ENCODE measurements at places on chromosomes 1 and 21.

GRCh38 chr21:31731857-31732596 is at the start of gene SCAF4:
Gene SCAF4 (minus strand): TSS chr21:31732118. CDS start chr21:31731692, 426 bp downstream.
- peak; percentile 91 for DNase-seq

- DNase-seq = no peak
These were observed 47.0 kb upstream of the BCAR3 start for GRCh38 chr1:93728480-93729131.

- DNase-seq = no peak
These were observed 10.7 kb downstream of the SPEN start for GRCh38 chr1:15858069-15858670.

- DNase-seq = no peak
These were observed 29.8 kb downstream of the PKP1 start for GRCh38 chr1:201313086-201313485.

- DNase-seq = no peak
These were observed 1.7 kb downstream of the OSCP1 start for GRCh38 chr1:36448530-36449056.

- no peak for DNase-seq
These were observed 70.7 kb upstream of the DAB1 start for GRCh38 chr1:57494530-57495079.

- no peak for DNase-seq
These were observed 1.5 kb downstream of the TGFB2 start for GRCh38 chr1:218346391-218347204.

DNA sequence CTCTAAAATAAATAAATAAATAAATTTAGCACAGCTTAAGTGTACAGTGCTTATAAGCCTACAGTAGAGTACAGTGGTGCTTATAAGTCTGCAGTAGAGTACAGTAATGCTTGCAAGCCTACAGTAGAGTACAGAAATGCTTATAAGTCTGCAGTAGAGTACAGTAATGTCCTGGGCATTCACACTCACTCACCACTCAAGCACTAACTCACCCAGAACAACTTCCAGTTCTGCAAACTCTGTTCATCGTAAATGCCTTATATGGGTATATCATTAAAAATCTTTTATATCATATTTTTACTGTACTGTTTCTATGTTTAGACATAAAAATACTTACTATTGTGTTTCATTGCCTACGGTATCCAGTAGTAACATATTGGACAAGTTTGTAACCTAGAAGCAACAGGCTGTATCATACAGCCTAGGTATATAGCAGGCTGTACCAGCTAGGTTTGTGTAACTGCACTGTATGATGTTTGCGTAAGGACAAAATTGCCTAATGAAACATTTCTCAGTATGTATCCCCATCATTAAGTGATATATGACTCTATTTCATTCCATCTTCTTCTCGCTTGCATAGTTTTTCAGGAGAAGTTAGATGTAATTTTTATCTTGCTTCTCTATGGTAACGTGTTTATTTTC is 14.0 kb upstream of the S100B start:
- DNase-seq = no peak

DNA sequence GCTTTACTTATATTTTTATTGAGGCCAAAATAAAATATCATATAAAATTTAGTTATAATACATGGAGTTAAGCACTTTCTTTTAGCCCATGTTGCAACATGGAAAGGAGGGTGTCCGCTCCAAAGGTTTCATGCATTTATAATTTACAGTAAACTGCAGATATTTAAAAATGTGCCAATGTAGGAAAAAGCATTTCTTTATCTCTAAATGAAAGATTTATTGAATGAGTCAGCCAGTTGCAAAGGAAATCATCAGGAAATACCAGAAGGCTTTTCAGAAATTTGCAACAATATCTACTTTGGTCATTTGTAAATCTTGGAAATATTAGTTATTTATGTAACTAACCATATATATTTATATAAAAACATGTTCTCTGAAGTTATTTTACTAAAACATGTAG is 12.1 kb downstream of the ATP6V1G3 start:
- no peak for DNase-seq

GRCh38 chr1:219358080-219358479 is 184.4 kb downstream of the LYPLAL1 start:
- DNase-seq = no peak

DNA sequence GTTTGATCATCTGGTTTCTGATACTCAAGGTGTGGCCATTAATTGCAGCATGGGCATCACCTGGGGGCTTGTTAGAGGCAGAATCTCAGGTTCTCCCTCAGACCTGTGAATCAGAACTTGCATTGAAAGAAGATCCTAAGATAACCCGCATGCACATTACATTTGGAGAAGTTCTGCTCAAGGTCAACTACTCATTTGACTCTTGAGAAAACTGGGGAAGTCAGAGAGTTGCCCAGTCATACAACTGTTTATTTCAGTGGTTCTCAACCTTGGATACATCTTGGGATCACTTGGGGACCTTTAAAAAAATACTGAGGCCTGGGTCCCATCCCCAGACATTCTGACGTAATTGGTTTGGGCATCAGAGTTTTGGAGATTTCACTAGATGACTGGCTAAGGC is 30.5 kb downstream of the CAMTA1 start:
- no peak for DNase-seq

- no peak for DNase-seq
These were observed 65.6 kb upstream of the PLA2G4A start for GRCh38 chr1:186763107-186763506.

GRCh38 chr1:104874044-104874443 is 1124.3 kb downstream of the AMY1C start:
- no peak for DNase-seq

DNA sequence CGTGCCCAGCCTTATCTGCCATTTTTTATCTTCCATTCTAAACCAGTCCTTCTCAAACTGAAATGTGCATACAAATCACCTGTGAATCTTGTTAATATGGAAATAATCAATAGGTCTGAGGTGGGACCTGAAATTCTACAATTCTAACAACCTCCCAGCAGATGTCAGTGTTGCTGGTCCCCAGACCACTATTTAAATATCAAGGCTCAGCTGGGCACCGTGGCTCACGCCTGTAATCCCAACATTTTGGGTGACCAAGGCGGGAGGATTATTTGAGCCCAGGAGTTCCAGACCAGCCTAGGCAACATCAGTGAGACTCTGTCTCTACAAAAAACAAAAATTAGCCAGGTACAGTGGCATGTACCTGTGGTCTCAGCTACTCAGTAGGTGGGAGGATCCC is 4.1 kb downstream of the UQCRHL start:
- no peak for DNase-seq

- DNase-seq = no peak
These were observed 3.3 kb upstream of the IRF2BP2 start for GRCh38 chr1:234613128-234613875.

GRCh38 chr1:156863631-156864030 is 3.0 kb downstream of the NTRK1 start:
- DNase-seq = no peak

DNA sequence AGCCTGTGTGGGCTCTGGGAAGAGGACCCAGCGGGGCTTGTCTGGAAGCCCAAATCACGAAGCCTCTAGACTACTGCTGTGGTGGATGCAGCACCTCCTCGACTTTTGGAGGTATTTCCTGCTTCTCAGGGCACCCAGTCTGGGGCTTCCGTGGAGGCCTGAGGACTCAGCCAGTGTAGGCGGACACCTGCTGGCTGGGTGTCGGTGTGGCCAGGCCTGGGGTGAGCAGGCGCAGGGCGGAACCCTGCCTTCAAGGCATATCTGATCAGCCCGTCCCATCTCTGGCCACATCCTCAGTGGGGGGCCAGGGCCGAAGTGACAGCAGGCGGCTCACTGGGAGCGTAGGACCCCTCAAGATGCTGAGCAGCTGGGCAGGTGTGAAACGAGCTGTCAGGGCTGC is 6.9 kb downstream of the PLCH2 start:
- no peak for DNase-seq

- DNase-seq = no peak
These were observed 538.6 kb upstream of the ADAMTS5 start for GRCh38 chr21:27505516-27505915.

DNA sequence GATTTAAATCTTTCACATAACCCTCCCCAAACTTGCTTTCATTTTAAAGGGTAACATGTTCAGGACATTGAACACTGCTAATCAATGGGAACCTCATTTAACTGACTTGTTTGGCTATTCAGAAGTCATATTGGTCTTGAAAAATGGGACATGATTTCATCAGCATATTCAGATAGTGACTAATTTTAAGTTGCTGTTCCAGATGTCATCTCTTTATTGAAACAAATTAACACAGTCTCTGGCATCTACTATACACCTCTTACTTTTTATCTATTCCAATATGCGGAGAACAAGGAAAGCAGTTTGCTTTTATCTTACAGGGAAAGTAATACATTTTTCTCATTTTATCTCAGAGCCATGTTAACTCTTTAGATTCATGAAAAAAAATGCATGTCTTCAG is 310.1 kb downstream of the S1PR1 start:
- no peak for DNase-seq

DNA sequence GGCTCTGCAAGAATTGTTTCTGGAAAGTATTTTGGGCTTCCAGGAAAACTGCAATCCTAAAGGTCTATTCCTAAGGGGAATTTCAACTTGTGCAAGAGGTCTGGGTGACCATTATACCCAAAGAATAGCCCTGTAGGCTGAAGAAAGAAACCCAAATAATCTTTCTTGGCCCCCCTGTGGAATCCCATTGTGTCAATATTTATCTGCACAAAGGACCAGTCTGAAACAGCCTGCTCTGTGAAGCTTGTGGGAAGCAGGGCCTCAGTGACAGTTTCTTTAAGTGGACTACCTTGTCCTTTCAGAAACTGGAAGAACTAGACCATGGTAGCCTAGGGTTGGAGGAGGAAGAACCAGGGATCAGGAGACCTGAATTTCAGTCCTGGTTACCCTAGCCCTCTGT is 58.4 kb upstream of the HSD17B7 start:
- no peak for DNase-seq

GRCh38 chr1:156705918-156706656 is 704 bp upstream of the CRABP2 start:
- DNase-seq = peak; percentile 17

GRCh38 chr1:65830306-65830705 is 37.6 kb downstream of the PDE4B start:
- no peak for DNase-seq

GRCh38 chr1:193545171-193545570 is 358.8 kb upstream of the B3GALT2 start:
- DNase-seq = no peak

GRCh38 chr1:114081437-114082303 is 72.0 kb downstream of the SYT6 start:
- no peak for DNase-seq

DNA sequence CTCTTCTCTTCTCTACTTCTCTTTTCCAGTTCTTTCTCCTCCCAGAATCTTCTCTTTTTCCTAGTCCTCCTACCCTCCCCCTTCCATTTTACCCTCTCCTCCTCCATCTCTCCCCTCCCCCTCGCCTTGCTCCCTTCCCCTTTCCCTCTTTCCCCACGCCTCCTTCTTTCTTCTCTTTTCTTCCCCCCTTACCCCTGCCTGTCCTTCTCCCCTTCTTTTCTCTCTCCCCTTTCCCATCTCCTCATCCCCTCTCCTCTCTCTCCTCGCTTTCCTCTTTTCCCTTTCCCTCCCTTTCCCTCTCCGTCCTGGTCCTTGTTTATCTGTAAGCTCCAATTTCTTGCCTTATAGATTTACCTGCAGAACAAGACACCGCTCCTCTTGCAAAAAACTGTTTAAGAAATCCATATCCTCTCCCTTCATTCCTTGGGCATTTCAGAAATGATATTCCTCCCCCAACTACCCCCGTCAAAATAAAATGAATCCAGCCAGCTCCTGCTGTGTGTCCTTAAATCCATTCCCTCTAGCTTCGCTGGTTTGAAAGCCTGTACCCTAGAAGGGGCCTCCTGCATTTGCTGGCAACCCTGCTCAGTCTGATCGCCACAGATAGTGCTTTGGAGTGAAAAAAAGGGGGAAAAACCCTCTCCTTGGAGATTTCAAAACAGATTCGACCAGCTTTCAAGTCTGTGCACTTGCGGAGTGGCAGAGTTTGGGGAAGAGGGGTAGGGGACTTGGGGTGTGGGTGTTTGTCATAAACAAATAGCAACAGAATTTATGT is 89.4 kb downstream of the PAPPA2 start:
- DNase-seq = no peak

- no peak for DNase-seq
These were observed 9.3 kb upstream of the IVL start for GRCh38 chr1:152899027-152899426.

- DNase-seq = no peak
These were observed 6.8 kb downstream of the JMJD4 start for GRCh38 chr1:227728059-227728891.

DNA sequence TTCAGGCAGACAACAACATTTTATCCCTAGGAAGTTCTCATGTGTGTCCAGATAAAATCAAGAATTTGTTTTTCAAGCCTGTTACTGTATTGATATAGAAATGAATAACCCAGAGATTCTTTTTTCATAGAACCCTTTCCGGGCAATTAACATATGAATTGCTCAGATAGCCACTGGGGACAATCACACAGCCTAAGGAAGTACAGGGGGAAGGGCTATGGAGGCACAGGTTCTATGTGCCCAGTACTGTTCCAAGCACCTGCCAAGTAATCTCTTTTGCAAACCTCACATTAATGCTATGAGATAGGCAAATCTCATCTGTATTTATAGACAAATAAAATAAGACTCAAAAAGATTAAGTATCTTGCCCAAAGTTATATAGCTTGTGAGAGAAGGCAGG is 84.9 kb downstream of the NTNG1 start:
- no peak for DNase-seq

- no peak for DNase-seq
These were observed 27.1 kb downstream of the SLC30A1 start for GRCh38 chr1:211551638-211552460.

- no peak for DNase-seq
These were observed 4.8 kb downstream of the CTH start for GRCh38 chr1:70415882-70416281.

- no peak for DNase-seq
These were observed 59.4 kb upstream of the POU2F1 start for GRCh38 chr1:167161242-167161641.

- DNase-seq = peak; percentile 45
These were observed 3.9 kb upstream of the CD58 start for GRCh38 chr1:116574581-116575291.

DNA sequence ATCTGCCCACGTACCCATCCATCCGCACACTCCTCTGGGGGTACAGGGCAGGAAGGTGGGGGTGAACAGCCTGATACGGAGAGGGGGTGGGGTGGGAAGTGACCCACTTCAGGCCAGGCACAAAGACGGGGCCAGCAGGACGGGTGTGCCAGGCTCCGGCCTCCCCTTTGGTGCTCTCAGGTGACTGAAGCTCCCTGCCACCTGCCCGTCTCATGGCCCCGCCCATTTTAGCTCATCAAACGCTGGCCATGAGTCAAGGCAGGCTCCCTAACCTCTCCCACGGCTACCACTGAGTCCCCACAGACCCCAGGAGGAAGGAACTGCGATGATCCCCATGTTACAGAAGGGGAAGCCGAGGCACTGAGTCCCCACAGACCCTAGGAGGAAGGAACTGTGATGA is 109.6 kb downstream of the CRYAA start:
- no peak for DNase-seq

- no peak for DNase-seq
These were observed 2.7 kb downstream of the PDIK1L start for GRCh38 chr1:26114165-26114927.

DNA sequence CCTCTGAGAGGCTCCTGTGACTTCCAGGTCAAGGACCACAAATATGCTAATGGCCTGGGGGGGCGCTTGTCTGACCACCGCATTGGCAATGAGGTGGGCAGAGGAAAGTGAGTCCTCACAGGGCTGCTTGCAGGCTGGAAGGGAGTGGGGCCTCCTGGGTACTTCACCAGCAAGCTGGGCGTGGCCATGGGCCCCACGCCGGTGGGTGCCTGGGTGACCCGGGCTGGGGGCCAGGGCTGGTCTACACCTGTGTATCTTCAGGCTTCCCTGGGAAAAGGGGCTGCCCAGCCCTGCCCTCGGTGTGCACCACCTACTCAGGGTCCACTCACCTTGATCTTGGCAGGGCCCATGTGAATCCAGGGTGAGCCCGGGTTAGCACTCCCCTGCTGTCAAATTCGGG is 167.4 kb downstream of the PRDM16 start:
- no peak for DNase-seq

All from occipital lobe (tissue), 3 donors.